ENCODE measurements at places on chromosomes 1 and 21. TPM values are rescaled to one million over a fixed set of nuclear protein-coding genes. Genes with fewer than 3 reads are reported as not detected.

TCHHL1 gene
- total RNA-seq, result not detected

CACHD1 gene
- 24.0 TPM for total RNA-seq

OPRD1 gene
- not detected for total RNA-seq

GALNT2 gene
- total RNA-seq, result 67.2 TPM

SLC44A3 gene
- total RNA-seq, result 1.3 TPM

OR10J1 gene
- total RNA-seq, result not detected

KCNK1 gene
- total RNA-seq, result 10.2 TPM

PRAMEF18 gene
- total RNA-seq, result not detected

FHAD1 gene
- total RNA-seq, result 0.96 TPM

ARTN gene
- not detected for total RNA-seq

ELF3 gene
- total RNA-seq, result 2.8 TPM

FASLG gene
- total RNA-seq, result not detected

KRTAP13-2 gene
- total RNA-seq, result not detected

DUSP12 gene
- 14.8 TPM for total RNA-seq

MARK1 gene
- total RNA-seq, result 7.7 TPM

C1orf94 gene
- total RNA-seq, result not detected

NPHS2 gene
- total RNA-seq, result not detected

TMPRSS2 gene
- total RNA-seq, result not detected

GUCA2A gene
- total RNA-seq, result not detected

CR2 gene
- not detected for total RNA-seq

KIF2C gene
- total RNA-seq, result 2.8 TPM

TMEM59 gene
- total RNA-seq, result 408 TPM

IGSF9 gene
- 4.3 TPM for total RNA-seq

RXRG gene
- 0.63 TPM for total RNA-seq

Data from omental fat pad (tissue), 4 donors.